ENCODE measurements at places on chromosomes 3 and 15.

GRCh38 chr3:112709911-112710310 lies 69.0 kb upstream of the CCDC80 start:
- DNase-seq: no peak

DNA sequence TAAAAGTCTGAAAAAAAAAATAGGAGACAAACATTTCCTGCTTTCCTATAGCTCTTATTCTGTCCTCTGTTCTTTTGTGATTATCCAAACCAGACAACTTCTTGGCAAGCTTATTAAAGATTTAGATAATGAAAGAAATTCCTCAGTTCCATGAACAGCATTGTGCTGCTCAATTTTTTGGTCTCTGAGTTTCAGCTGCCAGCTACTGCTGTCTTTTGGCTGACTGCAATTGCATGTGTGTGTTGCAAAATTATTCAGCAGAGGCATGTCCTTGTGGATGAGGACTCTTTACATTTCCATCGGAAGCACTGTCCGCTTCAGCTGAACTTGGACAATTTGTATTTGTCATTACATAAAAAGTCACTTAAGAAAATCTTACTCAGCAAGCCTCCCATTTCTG lies 397.3 kb upstream of the RASGRP1 start:
- no peak for DNase-seq

- no peak for DNase-seq
Observed at GRCh38 chr3:39980058-39980457, 170.6 kb downstream of the MYRIP start.

DNA sequence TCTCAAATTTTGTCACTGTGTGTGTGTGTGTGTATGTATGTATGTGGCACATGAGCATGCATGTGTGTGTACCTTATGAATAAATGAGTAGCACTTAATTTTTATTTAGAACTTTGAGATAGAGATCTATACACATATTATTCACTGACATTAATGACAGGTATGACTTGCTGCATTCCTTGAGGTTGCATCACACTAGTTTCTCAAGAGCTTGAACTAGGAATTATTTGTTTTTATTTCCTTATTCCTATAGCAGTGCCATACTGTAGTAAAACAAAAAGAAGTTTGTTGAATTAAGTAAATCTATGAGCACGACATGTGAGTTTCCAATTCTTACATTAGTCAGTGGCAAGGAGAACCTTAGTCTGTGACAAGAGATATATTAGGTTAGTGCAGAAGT lies 943.9 kb downstream of the ROBO1 start:
- no peak for DNase-seq

Measured in NAMALWA (cell line).